CD4-positive, alpha-beta T cell treated with Interleukin-17A for 1 hour (primary cell): ENCODE measurements at places on chromosomes 13 and 19.

- DNase-seq = no peak
Measured at GRCh38 chr19:10826231-10826630, 9.8 kb downstream of the TMED1 start.

DNA sequence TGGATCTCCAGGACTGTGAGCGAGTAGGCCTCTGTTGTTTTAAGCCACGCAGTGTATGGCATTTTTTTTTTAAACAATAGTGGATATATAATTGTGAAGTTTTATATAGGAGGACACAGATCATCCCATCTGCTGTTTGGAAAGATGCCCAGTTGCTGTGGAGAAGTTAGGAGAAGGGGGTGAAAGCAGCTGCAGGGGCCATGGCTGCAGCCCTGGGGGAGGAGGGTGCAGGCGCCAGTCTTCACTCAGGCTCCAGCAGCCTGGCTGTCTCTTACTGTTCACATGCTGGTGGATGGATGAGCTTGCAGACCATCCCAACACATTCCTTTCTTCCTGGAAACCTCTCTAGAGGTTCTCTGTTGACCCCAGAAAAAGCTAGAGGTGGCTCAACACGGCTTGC is 242.3 kb downstream of the TEX29 start:
- no peak for DNase-seq

- no peak for DNase-seq
Measured at GRCh38 chr13:76552807-76553206, 333.4 kb downstream of the KCTD12 start.

GRCh38 chr19:55870736-55871135 is 34.4 kb downstream of the NLRP4 start:
- DNase-seq = no peak

DNA sequence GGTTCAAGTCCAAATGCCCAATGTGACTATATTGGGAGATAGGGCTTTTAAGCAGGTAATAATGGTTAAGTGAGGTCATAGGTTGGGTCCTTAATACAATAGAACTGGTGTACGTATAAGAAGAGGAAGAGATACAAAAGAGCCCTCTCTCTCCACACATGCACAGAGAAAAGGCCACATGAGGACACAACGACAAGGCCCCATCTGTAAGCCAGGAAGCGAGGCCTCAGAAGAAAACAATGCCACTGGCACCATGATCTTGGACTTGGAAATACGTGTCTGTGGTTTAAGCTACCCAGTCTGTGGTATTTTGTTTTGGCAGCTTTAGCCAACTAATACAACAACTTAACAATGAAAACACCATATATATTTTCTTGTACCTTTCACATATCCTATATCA is 23.4 kb upstream of the RFC3 start:
- no peak for DNase-seq

GRCh38 chr13:30493658-30494381 is 28.1 kb upstream of the HMGB1 start:
- no peak for DNase-seq

GRCh38 chr19:44891016-44891882 is at the start of gene TOMM40:
Gene TOMM40, plus strand, starts transcription at chr19:44891254. Its CDS starts 162 bp downstream, at chr19:44891416.
- DNase-seq = no peak

GRCh38 chr19:41877916-41878905 is 1.1 kb downstream of the CD79A start:
- DNase-seq = no peak

DNA sequence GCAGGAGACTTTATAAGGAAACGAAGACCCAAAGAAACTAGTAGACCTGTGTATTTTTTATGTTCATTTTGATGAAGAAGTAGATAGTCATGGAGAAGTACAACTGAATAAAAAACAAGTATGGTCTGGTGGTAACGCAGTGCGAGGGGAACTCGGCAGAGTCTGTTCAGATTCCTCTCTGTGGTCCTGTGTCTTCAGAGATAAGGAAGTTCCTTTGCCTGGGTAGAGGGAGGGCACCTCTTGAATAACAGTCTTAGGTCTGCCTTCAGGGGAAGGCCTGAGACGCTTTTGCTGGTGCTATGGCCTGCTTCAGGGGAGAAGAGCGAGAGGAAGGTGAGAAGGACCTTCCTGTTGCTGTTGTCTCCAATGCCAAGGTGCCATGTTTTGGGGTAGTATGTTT is 25.9 kb upstream of the SLC46A3 start:
- no peak for DNase-seq

DNA sequence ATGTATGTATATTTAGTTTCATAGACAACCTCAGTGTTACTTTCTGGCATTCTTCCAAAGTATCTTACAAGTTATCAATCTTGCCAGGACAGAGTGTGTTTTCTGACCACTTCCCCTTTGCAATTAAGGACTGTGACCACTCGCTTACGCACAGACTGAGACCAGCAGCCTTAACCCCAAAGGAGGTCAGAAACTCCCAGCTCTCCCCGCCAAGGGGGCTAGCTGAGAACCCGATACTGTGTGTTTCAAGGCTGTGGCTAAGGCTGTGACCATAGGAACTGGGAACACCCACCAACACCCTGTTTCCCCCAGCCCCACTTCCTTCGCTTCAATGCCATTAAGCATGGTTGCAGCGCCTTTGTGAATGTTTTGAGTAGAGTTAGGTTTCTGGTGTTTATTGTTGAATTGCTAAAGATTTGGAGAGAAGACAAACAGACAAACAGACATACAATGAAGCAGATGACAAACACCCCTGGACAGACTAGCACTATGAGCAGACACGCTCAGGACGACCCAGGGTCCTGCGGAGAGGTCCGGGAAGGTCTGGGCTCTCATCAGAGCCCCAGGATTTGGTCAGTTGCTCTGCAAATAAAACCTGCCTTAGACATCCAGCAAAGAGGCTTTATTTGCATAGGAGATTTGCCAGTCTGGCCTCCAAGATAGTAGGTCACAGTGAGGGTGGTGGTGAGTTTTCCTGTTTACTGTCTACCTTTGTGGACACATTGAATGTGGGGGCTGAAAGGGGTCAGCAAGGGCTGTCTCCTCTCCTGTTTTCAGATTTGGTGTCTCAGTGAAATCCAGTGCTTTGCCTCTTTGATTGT is 25.0 kb upstream of the TNFSF11 start:
- peak; percentile 29 for DNase-seq

- no peak for DNase-seq
Measured at GRCh38 chr13:60572003-60572798, 175.2 kb downstream of the TDRD3 start.

DNA sequence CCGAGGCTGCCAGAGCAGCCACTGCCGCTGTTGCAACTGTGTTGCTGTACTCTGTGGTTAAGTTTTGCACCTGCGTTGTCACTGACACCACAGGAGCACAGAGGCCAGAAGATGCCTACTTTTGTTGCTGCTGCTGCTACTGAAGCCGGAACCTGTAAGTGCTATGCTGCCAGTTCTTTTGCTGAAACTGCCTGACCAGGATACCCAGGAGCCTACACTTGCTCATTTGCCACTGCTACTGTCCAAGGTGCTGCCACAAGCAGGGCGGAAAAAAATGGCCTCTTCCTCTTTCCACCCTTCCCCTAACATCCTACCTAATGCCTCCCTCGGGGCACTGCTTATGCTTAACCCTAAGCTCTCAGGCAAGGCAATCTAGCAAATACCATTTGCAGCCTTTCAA is 29.0 kb upstream of the NBEA start:
- DNase-seq = no peak

DNA sequence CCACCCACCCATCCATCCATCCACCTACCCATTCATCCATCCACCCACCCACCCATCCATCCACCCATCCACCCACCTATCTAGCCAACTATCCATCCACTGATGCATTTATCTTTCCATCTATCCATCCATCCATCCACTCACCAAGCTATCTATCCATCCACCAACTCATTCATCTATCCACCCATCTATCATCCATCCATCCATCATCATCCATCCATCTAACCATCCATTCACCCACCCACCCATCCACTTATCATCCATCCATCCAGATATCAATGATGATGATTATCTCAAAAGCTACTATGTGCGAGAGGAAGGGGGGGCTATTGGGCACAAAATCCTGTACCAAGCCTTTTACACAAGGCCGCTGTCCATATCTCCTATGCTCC is 5.5 kb downstream of the YIF1B start:
- DNase-seq = no peak

DNA sequence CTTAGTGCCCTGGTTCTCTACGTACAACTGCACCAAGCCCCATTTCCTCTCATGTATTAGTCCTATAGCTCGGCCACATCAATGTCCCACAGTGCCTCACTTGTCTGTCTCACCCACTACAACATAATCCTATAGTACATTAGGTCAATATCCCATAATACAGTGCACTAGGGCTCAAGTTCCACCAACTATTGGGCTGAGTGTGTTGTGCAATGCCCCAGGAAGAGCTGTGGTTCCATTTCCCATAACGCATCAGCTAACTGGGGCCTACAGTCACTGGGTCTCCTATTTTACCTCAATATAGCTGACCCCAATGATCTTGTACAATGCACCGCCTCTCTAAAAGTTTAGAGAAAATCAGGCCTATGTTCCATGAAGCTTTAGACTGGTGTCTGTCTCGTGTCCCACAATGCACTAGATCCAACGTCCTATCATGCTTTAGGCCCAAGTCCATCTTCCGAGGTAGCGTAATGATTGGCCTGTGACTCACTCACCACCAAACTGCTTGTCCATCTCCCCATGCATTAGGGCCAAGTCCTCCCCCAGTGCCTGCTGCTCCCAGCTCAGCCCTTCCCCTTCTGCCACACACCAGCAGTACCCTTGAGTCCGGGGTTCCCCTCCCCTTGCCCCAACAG is 21.8 kb downstream of the TSKS start:
- no peak for DNase-seq

DNA sequence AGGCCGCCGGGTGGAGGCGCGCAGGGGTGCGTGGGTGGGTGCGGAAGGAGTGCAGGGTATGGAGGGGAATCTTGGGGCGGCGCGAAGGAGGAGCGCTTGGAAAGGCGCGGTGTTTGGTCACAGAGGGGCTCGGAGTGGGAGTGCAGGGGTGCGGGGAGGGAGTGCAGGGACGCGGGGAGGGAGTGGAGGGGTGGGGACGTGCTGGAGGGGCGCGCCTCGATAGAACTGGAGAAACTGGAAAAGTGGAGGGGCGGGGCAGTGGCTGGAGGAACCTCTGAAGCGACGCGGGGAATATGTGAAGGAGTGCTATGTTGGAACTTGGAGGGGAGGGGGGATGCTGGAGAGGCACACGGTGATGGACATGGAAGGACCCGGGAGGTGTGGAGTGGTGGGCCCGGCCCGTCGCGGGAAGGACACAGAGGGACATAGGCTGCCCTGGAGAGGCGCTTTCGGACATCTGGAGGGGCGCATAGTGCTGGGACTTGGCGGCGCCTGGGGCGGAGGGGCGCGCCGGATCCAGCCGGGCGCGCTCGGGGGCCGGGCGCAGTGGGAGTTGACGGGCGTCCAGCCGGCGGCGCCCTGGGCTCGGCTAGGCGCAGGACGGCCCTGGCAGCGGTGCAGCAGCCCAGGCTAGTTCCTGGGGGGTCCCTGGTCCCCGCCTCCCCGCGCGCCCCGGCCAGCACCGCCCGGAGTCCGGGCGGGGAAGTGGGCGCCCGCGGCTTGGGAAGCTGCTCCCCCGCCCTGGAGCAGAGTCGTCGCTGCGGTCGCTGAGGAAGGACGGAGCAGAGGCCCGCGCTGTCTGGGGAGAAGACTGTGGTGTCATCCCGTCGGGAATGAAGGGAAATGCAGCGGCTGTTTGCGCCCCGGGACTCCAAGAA is 20.8 kb upstream of the SGCG start:
- DNase-seq = no peak
